ENCODE measurements at places on chromosomes 2 and 18. TPM values are rescaled to one million over a fixed set of nuclear protein-coding genes. Genes with fewer than 3 reads are reported as not detected.

GRCh38 chr2:180021850-180022249, 14.8 kb upstream of the CWC22 start:
- DNase-seq, result no peak

DNA sequence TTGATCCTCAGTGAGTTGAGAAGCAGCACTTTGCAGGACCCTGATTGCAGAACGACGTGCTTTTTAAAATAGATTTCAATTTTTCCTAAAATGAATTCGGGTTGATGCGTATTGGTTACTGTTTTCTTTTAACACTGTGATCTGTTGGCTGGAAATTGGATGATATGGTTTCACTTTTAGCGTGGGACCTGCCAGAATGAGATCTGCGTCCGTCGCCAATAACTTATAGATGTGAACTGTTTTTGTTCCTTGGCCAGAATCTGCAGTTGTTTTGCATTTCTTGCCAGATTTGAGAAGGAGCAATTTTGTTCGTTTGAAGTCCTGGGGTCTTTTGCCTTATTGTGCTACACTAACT, 703 bp downstream of the UGGT1 start:
- no peak for DNase-seq

DNA sequence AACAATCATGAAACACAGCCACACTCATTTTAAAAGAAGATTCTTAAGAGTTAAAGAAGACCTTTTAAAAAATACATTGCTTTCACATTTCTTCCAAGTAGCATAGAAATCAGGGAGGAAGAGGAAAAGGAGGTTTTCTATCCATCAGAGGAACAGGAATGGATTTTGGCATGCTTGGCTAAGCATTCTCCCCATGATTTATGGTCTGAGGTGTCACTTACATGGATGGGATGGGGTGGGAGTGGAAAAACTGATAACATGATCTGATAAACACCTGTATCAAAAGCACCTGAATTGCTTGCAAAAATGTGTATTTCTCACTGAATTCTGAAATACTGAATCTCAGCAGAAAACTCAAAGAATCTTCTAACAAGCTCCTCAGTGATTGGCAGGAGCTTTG, 265.9 kb downstream of the NRXN1 start:
- no peak for DNase-seq

GRCh38 chr18:22739061-22739642, 194.0 kb upstream of the RBBP8 start:
- no peak for DNase-seq

DNA sequence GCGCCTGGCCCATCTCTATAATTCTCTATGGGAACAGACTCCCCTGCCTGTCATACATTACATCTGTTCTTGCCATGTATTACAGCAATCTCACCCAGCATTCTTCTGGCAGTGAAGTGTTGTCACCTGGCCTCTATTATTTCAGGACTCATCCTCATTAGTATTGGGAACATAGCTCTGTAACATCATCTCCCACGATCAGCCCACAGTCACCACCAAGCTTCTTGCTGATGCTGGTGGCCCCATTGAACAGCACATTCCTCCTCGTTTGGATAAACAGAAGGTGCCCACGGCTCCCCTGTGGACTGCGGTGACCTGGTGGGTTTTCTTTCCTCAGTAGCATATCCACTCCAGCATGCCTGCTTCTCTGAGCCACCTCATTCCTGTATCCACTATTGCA, 21.5 kb downstream of the CHCHD5 start:
- DNase-seq, result no peak

- no peak for DNase-seq
These were observed 14.6 kb downstream of the ZEB2 start for GRCh38 chr2:144505245-144505831.

GRCh38 chr2:176161825-176162626, 4.9 kb downstream of the HOXD3 start:
- no peak for DNase-seq

DNA sequence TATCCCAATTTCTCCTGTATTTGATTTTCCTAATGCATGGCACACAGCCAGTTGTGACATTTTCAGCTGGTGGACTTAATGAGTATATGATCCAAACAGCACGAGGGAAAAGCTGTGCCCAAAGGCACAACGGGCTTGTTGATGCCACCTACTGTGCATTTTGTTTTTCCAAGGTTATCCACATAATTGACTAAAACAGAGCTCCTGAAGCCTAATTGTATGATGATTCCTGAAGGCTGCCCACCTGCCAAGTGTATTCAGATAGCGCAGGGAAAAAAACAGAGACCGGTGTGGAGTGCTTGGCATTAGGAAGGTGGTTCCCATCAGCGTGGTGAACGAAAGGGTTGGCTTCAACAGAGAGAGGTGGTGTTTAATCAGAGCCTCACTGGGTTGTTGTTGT, 14.9 kb downstream of the RBMS1 start:
- DNase-seq, result no peak

DNA sequence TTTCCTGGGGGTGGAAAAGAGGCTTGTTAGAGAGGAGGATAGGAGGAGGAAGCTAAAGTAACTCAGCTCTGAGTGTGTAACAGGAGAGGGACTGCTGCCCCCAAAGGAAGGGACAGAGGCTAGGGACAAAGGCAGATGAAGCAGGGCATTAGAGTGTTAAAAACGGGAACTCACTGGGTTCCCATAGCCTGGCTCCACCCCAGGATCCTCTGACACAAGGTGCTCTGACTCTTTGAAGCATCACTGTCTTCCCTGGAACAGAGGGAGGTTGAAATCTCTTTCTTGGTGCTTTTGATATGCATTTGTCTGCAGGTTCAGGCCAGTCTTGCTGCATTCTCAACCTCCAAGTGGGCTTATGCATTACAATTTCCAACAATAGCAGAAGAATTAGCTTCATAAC, 22.9 kb downstream of the IL36A start:
- no peak for DNase-seq

DNA sequence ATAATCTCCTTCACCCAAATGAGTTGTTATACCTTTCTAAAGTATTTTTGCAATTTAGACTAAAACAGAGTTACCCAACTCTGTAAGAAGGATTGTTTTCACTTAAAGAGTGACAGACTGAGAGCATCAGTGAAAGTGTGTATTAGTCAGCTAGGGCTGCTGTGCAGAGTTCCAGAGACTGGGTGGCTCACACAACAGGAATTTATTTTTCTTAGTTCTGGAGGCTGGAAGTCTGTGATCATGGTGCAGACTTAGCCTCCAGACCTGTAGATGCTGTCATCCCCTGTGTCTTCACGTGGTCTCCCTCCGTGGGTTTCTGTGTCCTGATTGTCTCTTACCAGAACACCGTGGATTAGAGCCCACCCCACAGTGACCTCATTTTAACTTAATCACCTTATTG, 40.0 kb downstream of the BCL2L11 start:
- no peak for DNase-seq

DNA sequence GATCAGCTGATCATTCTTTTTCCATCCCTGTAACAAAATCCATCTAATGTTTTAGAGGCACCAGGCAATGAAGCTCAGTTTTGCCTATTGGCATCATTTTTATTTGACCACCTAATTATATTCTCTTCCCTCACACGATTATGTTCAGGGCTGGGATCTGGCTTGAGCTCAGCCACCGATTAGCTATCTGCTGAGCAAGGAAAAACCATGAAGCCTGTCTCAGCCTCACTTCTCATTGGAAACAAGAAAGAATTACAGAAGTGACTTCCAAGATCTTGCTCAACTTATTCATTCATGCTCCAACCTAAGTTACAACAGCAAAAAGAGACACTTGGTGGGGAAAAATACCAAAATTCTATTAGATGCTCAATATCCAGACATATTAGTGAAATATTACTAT, 139.0 kb upstream of the SH3BP4 start:
- no peak for DNase-seq

DNA sequence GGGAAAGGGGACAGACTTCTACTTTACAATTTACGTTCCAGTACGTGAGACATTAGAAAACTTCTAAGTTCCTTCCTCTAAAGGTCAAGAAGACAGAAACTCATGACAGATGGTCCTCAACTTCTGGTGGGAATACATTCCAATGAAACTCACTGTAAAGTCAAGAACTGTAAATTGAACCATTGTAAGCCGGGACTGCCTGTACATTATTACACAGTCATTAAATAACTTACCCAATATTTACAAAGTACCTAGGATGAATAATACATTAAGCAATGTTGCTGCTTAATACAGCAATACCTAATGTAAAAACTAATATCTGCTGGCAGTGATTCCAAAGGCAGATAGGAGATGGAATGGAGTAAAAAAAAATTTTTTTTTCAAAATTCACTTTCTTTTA, 51.9 kb downstream of the CDH2 start:
- no peak for DNase-seq

DNA sequence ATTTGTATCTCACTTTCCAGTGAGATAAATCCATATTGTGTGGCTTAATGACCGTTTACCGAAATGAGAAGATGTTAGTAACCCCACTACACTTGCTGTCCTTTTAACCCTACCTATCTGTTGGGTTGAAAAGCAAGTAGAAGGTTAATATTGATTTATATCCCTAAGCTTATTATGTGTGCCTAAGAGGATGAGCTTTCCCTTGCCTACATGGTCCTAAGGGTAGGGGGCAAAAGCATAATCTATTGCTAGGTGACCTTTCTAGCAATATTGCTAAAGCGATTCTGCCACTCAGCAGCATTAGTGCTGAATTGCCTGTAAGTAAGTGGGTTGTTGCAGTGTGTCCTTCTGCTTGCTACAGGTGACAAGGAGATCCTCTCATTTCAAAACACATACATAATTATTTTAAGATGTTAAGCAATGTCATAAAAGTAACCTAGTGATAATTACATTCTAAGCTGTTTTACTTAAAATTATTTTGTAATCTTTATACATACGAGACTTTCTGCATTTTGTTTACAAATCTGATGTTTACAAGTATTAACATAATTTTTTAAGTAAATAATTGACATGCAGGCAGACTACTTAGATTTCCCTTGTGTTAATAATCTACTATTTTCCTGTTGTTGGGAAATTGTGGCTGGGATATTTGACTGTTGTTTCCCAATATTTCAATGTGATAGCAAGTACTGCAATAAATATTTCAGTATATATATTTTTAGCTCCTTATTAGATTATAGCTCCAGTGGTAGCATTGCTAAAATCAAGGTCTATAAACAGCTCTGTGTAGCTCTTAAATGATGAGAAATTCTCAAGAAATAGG, 49.1 kb upstream of the CABYR start:
- DNase-seq, result no peak

The ITGB6 gene
- total RNA-seq, result not detected

The MC4R gene
- total RNA-seq, result not detected

The GALNT14 gene
- 13.7 TPM for total RNA-seq

Measured in H1 (cell line).